ENCODE measurements at places on chromosomes 7 and 10. TPM values are rescaled to one million over a fixed set of nuclear protein-coding genes. Genes with fewer than 3 reads are reported as not detected.
A peak's percentile ranks its signal among the peaks of the same experiment; 100 is the strongest.

Gene EXOSC1
- 84.5 TPM for total RNA-seq

Gene CAMK2G
- 26.6 TPM for total RNA-seq

Gene TRUB1
- total RNA-seq: 22.9 TPM

Gene TSPAN33
- 22.1 TPM for total RNA-seq

Gene TCAF2
- total RNA-seq: 0.07 TPM

Gene ATP5MK
- 339 TPM for total RNA-seq

Gene UCMA
- total RNA-seq: not detected

Gene SPDYE6
- not detected for total RNA-seq

Gene AKR1B15
- not detected for total RNA-seq

Gene NUTM2A
- total RNA-seq: 0.04 TPM

Gene MBL2
- total RNA-seq: not detected

GRCh38 chr10:32054094-32054493 lies 2.1 kb downstream of the KIF5B start:
- DNase-seq: no peak

DNA sequence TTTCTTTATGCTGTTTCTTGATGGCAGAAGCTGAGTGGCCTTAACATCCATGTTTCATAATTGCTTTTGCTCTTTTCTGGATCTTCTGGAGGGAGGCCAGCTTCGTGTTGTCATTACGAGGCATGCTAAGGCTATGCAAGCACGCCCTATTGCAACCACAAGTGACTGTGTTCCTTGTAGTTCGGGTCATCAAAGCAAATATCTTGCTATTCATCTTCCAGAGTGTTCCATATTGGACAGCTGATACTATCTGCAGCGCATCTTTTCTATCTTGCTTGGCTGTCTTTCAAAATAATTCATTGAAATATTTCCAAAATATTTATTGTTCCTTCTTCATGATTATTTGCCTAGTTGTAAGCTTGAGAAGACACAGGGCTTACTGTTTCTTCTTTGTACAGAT lies 5.0 kb downstream of the EPHB6 start:
- DNase-seq: no peak

DNA sequence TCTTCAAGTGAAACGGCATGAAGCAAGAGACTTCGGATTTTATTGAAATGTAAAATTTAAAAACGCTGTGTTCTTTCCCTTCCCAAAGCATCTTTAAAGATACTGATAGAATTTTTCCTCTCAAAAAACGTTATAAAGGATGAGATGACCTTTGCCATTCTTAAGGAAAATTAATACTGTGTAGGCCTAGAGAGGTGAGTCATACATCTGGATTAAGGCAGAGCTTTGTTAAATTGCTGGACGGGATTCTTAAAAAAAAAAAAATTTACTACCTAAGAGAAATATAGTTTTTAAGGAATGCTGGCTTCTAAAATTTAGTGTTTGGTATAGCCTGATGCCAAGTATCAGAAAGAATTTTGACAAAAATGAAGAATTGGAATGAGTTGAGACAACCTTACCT lies 6.3 kb upstream of the HBP1 start:
- DNase-seq: no peak

DNA sequence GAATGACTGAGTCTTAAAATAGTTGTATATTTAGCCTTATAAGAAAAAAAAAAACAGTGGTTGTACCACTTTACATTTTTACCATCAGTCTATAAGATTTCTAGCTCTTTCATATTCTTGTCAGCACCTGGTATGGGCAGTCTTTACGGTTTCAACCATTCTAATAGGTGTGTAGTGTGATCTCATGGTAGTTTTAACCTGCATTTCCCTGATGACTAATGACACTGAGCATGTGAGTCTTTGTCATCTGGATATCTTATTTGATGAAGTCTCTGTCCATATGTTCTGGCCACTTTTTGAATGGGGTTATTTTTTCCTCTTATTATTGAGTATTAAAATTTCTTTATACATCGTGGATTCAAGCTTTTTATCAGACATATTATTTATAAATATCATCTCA lies 365.3 kb upstream of the IGFBP3 start:
- DNase-seq: no peak

GRCh38 chr7:26198133-26198780 lies 2.3 kb downstream of the HNRNPA2B1 start:
- no peak for DNase-seq

DNA sequence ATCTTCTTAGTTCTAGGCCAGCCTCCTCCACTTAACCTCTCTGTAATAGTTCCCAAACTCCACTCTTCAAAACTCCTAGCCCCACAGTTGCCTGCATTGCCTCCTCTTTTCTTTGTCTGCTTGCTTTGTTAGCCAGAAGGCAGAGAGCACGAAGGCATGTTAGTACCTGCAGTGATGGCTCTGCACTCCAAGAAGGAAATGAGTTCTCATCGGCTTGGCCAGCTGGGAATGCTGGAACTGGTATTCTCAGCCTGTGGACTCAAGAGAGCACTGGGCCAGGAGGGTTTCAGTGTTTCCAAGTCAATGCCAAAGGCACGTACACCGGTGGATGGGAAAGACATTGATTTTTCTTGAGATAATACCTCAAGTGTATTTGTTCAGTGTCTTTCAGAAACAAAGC lies 66.3 kb upstream of the HABP2 start:
- DNase-seq: no peak

- DNase-seq: no peak
Observed at GRCh38 chr10:23063973-23064812, 31.2 kb upstream of the MSRB2 start.

GRCh38 chr7:113805976-113806375 lies 112.8 kb downstream of the PPP1R3A start:
- DNase-seq: no peak

GRCh38 chr10:133393401-133394063 lies 425 bp upstream of the MTG1 start:
- peak; percentile 100 for DNase-seq

DNA sequence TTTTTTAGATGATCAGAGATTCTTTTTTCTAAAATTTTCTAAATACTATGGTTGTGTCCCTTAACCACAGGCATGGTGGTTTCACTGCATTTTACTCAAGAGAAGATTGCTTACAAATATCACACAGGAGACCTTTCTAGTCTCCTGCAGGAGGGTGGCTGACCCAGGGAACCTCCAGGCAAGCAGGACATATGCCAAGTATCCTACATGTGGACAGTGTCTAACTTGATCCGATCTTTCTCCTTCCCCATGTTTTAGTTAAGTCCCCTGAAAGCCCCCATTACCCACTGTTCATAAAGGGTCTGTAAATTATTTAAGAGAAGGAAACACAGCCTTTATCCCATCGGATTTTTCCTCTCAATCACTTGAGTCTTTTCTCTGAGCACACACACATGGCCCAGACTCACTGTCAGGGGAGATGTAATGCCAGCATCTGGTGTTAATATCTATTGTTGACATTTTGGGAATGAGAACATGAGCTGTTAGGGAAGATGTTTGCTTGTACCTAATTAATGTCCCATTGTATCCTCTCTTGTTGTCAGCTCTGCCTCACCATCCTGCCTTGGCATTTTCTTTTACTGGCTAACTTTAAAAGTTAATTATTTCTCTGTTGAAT lies 755.2 kb downstream of the AUTS2 start:
- DNase-seq: no peak

DNA sequence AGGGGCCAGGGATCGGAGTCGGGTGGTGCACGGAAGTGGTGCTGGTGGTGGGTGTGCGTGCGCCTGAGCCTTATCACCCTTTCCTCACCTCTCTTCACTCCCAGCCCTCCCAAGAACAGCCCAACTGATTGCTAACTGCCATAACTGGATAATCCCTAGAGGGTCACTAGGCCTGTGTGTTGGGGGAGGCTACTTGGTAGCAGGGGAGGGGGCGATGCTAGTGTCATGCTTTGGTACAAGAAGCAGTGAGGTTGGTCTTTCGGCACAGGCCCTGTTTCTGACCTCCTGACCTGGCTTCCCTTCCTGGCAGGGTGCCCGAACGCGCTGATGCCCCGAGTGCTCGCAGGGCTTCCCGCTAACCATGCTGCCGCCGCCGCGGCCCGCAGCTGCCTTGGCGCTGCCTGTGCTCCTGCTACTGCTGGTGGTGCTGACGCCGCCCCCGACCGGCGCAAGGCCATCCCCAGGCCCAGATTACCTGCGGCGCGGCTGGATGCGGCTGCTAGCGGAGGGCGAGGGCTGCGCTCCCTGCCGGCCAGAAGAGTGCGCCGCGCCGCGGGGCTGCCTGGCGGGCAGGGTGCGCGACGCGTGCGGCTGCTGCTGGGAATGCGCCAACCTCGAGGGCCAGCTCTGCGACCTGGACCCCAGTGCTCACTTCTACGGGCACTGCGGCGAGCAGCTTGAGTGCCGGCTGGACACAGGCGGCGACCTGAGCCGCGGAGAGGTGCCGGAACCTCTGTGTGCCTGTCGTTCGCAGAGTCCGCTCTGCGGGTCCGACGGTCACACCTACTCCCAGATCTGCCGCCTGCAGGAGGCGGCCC lies 652 bp downstream of the KAZALD1 start:
- DNase-seq: peak; percentile 92

DNA sequence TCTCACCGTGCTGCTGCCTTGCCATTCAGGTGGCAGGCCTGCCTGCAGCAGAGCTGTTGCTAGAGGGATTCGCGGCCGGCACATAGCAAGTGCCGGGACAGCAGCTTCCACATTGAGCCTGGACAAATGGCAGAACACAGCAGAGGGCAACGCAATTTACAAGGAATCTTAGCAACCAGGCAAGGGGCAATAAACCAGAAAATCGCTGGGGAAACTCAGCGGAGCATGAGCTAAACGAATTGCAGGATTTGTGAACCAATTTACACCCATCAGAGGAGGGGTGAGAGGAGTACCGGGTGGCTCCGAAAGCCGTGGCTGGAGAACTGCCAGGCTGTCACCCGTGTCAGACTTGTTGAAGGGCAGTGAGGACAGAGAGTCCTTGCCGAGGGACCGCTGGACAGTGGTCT lies 58.6 kb upstream of the LOXL4 start:
- no peak for DNase-seq

- no peak for DNase-seq
Observed at GRCh38 chr7:120360918-120361317, 87.9 kb downstream of the KCND2 start.

DNA sequence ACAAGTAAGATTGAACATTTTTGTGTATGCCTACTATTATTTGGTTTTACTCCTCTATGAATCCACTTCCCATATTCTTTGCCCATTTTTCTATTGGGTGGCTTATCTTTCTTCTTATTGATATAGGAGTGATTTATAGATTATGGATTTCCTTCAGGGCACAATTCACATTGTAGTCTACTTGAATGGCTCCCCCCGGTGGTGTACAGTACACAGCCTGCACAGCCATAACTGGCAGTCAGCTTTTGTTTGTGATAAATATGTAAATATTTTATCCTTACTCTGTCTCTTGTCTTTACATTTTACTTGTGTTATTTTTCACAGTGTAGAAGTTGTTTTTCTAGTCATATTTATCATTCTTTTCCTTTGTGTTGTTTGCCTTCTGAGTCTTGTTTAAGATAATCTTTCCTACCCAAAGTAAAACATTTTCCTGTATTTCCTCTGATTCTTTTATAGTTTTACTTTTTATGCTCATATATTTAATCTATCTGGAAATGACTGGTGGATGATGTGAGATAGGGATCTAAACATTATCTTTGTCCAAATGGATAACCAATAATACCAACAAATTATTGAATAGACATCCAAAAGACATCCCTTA lies 23.9 kb upstream of the CALD1 start:
- DNase-seq: no peak

DNA sequence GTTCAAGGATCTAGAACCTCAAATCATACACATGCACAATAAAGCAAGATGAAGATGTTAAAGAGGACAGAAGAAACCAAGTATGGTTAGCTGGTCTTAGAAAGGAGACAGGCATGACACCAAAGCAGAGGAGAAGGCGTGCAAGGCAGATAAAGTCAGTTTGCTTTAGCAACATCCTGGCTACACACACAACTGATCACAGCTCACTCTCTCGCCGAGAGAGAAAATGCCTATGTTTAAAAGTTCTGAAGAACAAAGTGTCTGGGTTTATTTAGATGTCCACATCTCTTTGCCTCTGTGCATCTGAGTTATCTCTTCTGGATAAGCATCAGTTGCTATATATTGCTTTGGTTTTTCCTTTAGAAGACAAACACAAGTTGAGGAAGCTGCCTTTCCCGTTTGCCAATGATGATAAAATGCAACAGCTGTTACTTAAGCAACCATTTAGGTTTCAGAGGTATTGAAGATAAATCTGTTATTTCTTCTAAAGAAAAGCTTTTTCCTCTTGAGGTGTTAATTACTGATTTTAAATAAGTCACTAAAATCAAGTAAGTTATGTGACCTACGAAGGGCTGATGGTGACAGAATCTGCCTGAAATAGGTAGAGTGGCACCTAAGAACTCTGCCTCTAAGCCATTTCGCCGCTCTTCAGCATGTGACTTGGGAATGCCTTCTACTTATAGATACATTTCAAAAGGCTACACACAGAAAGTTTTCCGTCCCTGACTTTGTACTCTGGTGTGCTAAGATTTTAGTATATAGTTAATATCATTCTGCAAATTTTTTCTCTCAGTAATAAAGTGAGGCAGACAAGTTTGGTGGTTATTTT lies 146.2 kb upstream of the ASAH2 start:
- DNase-seq: no peak

DNA sequence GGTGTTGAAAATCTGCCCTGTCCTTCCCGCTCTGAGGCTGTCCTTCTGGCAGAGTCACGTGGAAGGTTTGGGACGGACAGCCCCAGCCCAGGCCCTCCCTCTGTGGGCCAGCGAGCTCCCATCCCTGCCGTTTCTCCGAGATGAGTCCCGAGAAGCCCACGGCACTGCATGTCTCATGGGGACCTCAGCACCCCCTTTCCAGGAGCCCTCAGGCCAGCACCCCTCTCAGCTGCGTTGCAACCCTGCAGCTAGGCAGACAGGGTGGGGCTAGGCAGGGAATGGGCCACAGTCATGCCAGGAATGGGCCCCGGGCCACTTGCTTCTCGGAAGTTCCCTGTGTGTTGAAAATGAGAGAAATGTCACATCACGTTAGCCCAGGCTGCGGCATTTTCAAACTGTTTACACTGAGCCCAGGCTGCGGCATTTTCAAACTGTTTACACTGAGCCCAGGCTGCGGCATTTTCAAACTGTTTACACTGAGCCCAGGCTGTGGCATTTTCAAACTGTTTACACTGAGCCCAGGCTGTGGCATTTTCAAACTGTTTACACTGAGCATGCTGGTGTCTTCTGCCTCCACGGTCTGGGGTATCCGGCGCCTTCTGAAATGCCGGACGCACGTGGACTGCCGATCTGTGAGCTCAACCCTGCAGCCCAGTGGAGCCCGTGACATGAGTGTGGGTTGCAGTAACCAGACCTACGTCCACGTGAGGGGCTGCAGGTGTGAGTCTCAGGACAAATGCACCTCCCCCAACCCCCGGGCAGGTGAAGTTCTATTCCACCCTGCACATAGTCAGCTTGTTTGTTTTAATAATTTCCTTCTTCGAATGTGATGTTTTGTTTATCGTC lies 42.6 kb downstream of the FAM20C start:
- no peak for DNase-seq

DNA sequence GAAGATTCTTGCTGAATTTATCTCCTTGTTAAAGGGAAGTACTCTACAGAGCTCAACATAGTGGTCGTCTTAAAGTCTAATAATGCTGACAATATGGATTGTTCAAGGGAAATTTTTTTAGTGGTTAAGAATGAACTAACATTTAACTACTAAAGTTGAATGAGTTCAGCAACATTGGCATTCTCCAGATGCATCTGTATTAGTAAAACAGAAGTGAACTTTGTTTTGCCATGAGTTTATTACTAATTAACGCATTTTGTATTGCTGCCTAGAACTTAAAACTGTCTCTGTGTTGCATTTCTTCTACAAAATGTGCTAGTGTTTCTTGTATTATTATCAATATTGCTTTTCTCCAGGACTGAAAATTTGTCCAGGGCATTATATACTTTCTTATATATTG lies 67.5 kb downstream of the C1GALT1 start:
- no peak for DNase-seq

GRCh38 chr7:92635538-92635937 lies 45.3 kb upstream of the FAM133B start:
- DNase-seq: no peak

GRCh38 chr7:57449904-57450303 lies at the start of gene ZNF716:
ZNF716 (plus strand) TSS chr7:57450177; CDS start chr7:57450289, 112 bp downstream.
- DNase-seq: no peak
